ENCODE measurements at places on chromosomes 7 and 10.

- peak; percentile 95 for DNase-seq
Measured at GRCh38 chr10:101042667-101043362, 11.8 kb downstream of the SFXN3 start.

DNA sequence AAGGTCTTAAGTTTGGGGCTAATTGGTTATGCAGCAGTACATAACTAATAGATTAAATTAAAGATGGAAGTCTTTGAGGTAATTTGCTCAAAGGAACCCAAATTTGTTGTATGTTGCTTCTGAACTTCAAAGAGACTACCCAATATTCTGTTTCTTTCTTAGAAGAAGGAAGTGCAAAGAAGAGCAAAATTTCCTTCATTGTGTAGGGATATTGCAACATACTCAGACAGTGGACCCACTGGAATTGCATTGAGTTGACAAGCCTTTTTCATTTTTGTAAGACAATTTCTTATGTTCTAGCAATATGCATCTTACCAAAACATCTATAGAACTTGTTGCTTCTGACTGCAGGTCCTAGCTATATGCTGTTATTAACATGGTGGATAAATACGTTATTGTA is 527.8 kb downstream of the SH2D4B start:
- no peak for DNase-seq

GRCh38 chr7:99106411-99106810 is 37.5 kb downstream of the SMURF1 start:
- DNase-seq = no peak

DNA sequence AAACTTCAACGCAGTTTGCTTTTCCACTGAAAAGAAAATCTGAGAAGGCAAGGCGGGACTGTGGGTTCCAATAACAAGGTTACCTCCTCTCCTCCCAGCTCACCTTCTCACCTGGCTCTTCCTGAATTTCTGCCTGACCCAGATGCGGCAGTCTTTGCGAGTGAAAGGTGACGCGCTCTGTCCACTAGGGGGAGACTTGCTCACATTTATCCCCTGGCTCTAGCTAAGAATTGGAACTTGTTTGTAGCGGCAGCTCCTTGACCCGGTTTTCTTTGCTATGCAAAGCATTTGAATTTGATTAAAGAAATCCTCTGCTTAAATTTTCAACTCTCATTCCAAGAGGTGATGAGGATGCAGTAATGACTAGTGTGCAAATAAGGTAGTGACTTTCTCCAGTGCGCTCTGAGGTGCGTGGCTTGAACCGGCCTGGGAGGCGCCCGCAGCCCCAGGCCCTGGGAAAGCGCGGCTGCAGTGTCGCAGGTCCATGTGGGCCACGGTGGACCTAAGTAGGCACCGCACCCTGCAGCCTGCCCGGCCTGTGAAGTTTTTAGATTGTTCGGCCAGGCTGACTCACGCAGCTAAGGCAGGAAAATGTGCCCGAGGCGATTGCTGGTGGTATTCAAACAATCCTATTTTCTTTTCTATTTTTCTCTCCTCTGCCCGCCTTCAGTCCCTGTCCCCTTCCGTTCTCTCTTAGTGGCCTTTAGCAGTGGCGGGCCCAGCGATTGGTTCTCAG is 336.9 kb upstream of the NPSR1 start:
- DNase-seq = peak; percentile 50

- no peak for DNase-seq
Measured at GRCh38 chr7:1105189-1105588, 17.3 kb downstream of the GPER1 start.

All from tibial nerve (tissue), 4 donors.